ENCODE measurements at places on chromosomes 3 and 15.

DNA sequence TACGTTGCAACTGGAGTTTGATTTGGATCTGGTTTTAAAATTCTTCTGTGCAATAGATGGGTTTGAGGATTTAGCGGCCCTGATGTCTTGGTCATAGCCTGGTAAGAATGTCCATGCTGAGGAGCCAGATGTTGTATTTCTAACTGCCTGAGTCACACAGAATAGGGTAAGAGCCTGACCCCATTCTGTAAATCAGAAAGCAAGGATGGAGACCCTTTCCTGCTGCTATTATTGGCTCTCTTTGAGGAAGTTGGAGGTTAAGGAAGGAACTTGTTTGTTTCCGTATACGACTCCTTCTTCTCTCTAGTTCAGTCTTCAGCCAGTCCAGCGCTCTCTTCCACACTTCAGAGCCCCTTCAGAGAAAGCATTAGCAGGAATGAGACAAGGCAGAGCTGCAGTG is 65.1 kb downstream of the HCN4 start:
- DNase-seq: no peak

DNA sequence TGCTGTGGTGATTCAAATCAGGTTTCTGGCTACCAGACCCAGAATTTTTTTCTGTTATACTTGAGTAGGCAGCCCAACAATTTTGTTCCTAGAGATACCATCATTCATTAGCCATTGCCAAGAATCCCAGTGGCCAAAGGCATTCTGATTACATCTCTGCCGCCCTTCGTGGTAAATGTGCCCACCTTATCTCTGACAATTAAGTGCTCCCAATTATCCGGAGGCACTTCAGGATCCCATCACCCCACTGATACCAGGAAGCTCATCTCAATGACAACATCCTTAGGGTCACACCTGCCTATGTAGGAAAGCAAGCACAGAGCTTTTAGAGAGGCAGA is 43.2 kb upstream of the RPL35A start:
- DNase-seq: no peak

- DNase-seq: no peak
Measured at GRCh38 chr3:115581362-115582135, 41.8 kb upstream of the GAP43 start.

DNA sequence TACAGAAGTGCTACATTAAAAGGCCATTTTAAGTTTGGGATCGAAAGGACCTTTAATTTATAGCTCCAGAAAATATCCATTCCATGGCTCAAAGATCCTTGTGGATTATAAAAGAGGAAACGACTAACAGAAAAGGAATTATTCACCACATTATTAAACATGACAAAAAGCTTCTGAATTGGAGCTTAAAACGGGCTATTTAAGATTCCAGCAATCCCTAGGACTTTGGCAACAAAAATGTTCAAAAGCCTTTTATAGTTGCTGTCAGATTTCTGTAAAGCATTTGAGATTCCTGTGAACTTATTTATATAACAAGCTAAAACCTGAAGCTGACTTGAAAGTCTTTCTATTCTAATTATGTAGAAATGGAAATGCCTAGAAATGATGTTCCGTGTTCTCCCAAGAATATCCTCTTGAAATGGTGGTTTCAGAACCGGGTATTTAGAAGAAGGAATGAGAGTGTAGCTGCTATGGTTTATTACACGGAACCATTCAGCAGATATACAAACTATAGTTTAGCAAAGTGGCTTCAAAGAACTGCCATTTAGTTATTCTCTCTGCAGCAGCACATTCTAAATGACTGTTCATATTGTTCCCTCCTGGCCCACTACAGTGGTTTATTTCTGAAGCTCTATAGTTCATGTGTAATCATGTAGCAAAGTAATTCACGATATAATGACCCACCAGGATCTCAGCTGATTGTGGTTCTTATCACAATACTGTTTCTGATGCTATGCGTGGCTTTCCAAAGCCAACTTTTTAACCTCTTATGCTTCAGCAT is 961.7 kb downstream of the FHIT start:
- no peak for DNase-seq

DNA sequence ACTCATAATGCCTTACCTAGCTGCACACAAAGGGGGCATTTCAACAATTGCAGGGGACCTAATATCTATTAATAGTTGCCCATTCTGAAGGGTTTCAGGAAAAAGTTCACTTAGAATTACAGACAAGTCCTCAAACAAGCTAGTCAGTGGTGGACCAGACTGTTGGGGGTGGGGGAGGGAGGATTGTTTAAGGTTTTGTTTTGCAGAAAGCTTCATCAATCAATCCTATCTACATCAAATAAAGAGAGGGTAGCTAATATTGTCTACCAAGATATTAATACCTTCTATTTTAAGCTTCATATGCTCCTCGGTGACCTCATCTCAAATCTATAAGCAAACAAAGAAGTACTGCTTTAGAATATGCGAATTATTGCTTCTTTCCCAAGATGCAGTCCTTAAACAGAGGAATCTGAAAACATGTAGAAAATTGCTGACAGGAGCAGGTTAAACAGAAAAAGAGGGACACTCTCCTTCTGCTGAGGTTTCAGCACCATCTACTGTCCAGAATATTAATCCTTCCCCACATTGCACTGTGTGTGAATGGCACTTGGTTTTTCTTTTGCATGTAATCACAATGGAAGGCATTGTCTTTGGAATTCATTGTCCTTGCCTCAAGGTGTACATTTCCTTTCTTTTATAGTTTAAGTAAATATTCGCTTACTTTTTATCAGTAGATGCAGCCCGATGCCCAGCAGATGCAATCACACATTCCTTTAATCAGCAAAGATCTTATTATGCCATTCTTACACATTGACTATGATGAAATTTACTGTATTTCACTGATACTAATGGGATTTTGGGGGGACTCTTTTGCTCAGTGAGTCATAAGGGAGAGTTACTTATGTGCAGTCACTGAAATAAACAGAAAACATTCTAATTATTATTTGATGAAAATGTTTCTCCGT is 94.7 kb downstream of the IL5RA start:
- DNase-seq: no peak

Data from stimulated activated CD4-positive, alpha-beta T cell treated with anti-CD3 and anti-CD28 coated beads, TNF-alpha, amount 100 ng/mL, for 4 hours (primary cell).